ENCODE measurements at places on chromosomes 12 and 14.

- no peak for DNase-seq
Measured at GRCh38 chr12:15732341-15733061, 56.7 kb downstream of the EPS8 start.

DNA sequence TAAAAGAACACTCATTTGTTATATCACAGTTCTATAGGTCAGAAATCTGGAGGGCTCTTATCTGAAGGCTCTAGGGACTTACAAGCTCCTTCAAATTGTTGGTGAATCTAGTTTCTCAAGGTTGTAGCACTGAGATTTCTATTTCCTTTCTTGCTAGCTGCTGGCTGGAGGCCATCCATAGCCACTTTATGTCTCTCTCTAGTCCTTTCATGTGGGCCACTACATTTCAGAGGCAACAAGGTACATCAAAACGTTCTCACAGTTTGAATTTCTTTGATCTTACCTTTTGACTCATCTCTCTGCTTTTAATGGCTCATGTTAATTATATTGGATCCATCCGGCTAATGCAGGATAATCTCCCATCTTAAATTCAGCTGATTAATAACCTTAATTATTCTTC is 286.8 kb downstream of the DIO2 start:
- DNase-seq: no peak

DNA sequence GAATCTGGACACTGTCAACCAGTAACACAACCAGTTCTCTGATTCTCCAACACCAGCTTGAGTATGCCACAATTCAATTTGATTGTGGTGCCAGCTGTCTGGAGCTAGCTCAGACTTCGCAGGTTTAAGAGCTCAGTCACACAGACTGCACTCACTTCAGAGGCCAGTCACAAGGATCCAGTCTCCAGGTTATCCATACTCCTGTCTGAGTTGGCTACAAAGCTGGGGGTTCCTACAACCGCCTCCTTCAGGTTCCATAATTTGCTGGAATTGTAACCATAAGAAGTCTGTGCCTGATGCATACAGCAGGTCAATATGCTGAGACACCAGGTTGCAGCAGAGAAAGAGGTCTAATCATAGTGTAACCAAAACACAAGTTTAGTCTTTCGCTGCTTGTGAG is 70.5 kb upstream of the CPSF6 start:
- DNase-seq: no peak

GRCh38 chr12:122722387-122722786 is 5.8 kb upstream of the HCAR3 start:
- no peak for DNase-seq

GRCh38 chr12:108424026-108424425 is 84.9 kb upstream of the CMKLR1 start:
- DNase-seq: no peak

DNA sequence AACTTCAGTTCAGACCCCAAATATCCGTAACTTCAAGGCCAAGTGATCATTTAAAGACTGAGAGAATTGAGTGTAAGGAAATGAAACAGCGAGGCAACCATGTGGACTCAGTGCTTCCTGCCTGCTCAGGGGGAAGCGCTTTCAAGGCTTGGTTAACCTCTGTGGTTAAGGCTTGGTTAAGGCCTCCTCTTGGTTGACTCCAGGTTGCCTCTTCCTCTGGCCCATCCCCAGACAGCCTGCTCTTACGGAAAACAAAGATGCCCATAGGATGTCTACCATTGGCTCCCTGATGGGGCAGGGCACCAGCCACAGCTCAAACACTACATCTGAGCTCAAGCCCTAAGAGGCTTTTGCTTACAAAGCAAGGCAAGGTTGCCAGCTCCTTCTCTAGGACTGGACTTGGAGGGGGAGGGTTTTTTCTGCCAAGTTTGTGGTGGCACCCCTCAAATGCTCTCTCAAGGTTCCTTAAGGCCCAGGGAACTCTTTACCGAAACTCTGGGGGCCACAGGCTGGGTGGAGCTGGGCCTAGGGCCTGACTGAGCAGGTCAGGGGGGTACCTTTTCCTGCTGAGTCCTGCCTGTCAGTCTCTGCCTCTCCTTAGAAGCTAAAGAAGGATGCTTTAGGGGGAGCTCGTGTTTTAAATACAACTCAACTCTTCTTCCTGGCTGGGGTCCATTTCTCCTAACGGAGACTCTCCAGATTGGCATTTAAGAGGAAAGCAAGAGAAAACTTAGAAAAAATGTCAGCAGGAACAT is 13.7 kb downstream of the COL2A1 start:
- no peak for DNase-seq

DNA sequence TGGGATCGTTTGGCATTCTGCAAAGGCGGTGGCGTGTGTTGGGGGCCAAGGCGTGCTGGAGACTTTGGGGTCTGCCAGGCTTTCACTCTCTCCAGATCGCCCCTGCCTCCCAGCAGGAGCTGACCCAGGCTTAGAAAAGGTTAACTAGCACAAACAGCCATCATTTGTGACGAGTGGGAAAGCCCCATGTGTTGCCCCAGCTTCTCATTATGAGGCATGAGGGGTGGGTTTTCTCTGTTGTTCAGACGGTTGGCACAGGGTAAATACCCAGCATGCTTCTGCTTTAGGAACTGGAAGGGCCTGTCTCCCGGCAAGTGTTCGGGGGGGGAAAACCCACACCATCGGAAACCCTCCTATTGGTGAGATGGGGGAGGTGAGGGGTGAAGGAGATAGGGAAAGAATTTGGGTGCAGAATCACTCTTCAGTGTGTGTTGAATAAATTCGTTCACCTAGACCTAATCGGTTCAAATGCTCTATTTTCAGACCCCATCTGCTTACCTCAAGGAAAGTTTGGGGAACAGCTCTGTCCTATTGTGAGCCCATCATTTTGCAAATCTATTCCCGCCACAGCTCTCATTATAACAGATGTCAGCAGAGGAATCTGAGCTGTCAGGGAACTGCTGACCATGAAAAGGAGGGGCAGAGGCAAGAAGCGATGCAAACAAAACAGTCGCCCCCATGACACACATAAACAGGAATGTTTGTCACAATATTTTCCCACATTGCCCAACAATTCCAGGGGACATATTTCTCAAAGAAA is 34.7 kb upstream of the C12orf42 start:
- no peak for DNase-seq
